ENCODE measurements at places on chromosomes 6 and 20.

- no peak for DNase-seq
Observed at GRCh38 chr6:40901322-40902055, 137.5 kb downstream of the UNC5CL start.

GRCh38 chr6:64090352-64090751 is 454.8 kb downstream of the PHF3 start:
- no peak for DNase-seq

- no peak for DNase-seq
Observed at GRCh38 chr20:13251904-13252297, 30.8 kb downstream of the ISM1 start.

GRCh38 chr6:134315974-134316441 is 1.9 kb downstream of the SGK1 start:
- DNase-seq, result no peak

GRCh38 chr6:81718126-81718525 is 34.4 kb downstream of the TENT5A start:
- DNase-seq, result no peak

DNA sequence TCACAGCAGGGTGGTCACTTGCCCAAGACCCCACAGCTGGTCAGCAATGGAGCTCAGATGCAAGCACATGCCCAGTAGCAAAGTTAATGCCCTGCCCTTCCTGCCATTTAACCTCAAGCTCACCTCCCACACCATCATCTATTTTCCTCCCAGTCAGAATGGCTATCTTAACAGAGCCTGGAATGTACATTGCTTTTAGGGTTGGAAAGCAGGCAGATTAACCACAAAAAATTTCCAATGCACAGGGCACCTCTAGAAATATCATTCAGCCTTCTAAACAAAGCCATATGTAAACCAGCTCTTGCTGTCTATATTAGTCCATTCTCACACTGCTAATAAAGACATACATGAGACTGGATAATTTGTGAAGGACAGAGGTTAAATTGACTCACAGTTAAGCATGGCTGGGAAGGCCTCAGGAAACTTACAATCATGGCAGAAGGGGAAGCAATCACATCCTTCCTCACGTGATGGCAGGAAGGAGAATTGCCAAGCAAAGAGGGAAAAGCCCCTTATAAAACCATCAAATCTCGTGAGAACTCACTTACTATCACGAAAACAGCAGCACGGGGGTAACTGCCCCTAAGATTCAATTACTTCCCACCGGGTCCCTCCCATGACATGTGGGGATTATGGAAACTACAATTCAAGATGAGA is 106.9 kb downstream of the FYN start:
- DNase-seq, result no peak

DNA sequence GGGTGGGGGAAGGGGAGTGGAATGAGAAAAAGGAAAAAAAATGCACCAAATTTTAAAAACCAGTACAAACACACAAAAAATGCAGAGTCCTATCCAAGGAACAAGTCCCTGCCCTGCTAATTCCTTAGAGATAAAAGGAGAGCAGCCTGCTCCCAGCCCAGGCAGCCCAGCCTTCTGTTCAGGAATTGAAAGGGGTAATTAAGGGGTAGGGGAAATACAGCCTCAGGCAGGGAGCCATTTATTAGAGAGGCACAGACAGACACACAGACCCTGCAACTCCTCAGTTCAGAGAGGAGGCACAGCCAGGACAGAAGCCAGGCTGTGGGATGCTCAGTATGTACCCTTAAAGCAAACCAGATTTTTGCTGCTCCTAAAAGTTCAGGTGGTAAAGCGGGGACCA is 137.2 kb downstream of the EYA2 start:
- no peak for DNase-seq

GRCh38 chr20:32070690-32071213 is 18.7 kb downstream of the HCK start:
- no peak for DNase-seq

- no peak for DNase-seq
Observed at GRCh38 chr6:42984924-42985475, 630 bp downstream of the PPP2R5D start.

GRCh38 chr6:61592238-61592637 is 693.8 kb downstream of the KHDRBS2 start:
- DNase-seq, result no peak

DNA sequence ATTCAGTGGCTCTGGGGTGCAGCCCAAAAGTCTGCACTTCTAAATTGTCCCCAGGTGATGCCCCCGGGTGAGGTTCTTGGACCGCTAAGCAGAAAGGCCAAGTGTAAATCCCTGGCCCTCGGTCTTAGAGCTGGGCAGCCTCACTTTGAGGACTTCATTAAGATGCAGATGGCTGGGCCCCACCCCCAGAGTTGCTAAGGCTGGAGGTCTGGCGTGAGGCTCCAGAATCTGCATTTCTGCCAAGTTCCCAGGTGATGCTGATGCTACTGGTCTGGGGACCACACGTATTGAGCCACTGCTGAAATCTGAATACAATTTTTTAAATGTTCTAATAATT is 735 bp upstream of the SLC23A2 start:
- DNase-seq, result no peak

DNA sequence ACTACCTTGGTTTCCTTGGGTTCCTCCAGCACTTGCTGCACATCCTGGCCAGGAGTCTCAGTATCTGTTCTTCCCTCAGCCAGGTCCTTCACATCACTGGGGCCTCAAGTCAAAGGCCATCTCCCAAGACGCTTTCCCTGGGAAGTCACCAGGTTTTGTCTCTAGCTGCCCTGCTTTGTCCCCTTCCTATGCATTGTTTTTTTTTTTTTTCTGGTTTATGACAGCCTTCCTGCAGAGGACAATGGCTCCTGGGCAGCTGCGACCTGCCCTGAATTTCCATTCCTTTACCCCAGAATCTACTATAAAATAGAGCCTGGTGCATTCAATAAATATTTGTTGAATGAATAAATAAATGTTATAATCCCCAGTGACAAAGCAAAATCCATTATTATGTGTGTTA is 687.3 kb downstream of the QKI start:
- no peak for DNase-seq

DNA sequence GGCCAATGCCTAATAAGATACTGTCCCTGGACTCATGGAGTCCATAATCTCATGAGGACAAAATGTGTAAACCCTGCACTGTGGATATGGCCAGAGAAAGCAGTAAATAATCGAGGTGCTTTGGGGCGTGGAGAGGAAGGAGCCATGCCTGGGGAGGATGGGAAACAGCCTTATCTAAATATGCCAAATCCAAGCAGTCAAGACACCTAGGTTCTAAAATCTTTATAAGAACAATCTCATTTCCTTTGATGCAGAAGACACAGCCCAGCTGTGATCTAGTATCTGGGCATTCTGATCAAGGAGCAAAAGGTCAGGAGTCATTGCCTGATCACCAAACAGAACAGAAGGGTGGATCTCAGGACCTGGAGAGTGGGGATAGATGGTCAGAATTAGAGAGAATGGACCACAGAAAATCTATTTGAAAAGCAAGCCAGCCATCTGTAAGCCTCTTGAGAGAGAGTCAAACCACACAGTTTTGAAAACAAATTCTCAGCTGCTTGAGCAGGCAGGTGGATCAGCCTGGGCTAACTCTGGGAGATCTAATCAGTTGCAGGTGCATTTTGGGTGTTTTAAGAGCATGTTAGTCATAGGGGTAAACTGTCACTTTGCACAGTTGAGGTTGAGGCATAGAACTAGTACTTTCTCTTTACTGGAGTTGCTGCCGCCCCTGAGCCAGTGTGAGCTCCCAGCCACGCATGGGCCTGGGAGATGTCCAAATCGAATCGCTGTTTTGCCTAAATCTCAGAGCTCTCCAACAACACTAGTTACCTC is 130.8 kb upstream of the TNFAIP3 start:
- peak; percentile 30 for DNase-seq

GRCh38 chr6:56742122-56742791 is 99.6 kb upstream of the DST start:
- DNase-seq, result no peak

Data from NK-92 treated with Interleukin-12 subunit alpha and Interleukin-12 subunit beta, amount 100 ng/mL, for 24 hours (cell line).